ENCODE measurements at places on chromosomes 2 and 18. TPM values are rescaled to one million over a fixed set of nuclear protein-coding genes. Genes with fewer than 3 reads are reported as not detected.
A peak's percentile ranks its signal among the peaks of the same experiment; 100 is the strongest.

- no peak for DNase-seq
Measured at GRCh38 chr18:60153376-60153775, 219.2 kb downstream of the MC4R start.

GRCh38 chr2:149661844-149662243 is 74.3 kb upstream of the MMADHC start:
- peak; percentile 24 for DNase-seq

- no peak for DNase-seq
Measured at GRCh38 chr2:37894601-37895000, 30.5 kb upstream of the RMDN2 start.

Gene NPAS2
- 41.2 TPM for total RNA-seq

Gene CDCA7
- total RNA-seq = 34.2 TPM

All from PC-9 (cell line).